GM12878 (cell line): ENCODE measurements at places on chromosomes 6 and 20.

DNA sequence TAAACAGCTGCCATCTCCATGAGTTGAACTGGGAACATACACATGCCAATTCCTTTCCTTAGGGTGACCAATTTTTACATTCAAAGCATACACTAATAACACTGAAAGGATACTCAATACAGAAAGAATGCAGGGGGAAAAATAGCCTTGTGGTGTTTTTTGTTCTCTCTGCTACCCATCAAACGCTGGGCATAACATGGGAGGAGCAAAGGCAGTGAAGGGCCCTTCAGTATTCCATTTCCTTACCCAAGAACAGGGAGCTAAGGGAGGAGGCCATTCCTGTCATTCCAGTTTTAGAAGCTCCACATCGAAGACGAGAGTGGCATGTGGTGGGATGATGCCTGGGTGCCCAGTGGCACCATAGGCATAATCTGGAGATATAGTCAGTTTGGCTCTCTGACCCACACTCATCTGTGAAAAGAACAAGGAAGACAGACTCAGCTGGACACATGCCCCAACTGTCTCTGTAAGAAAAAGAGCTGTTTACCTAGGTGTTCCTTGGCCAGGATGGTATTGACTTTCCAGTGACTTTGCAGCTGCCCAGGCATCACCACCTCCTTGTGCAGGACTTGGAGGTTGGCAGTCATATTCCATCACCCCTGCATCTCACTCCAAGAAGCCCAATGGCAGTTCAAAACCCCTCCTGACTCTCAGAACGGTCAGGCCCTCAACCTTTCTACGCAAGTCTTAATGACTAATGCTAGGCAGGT is 20.9 kb downstream of the FKBP1A start:
- no peak for DNase-seq

GRCh38 chr6:62371453-62372210 is 85.6 kb upstream of the KHDRBS2 start:
- DNase-seq, result no peak

- DNase-seq, result no peak
Measured at GRCh38 chr6:133568970-133569889, 319.7 kb upstream of the TCF21 start.

- no peak for DNase-seq
Measured at GRCh38 chr20:57265997-57266290, 497 bp downstream of the BMP7 start.

DNA sequence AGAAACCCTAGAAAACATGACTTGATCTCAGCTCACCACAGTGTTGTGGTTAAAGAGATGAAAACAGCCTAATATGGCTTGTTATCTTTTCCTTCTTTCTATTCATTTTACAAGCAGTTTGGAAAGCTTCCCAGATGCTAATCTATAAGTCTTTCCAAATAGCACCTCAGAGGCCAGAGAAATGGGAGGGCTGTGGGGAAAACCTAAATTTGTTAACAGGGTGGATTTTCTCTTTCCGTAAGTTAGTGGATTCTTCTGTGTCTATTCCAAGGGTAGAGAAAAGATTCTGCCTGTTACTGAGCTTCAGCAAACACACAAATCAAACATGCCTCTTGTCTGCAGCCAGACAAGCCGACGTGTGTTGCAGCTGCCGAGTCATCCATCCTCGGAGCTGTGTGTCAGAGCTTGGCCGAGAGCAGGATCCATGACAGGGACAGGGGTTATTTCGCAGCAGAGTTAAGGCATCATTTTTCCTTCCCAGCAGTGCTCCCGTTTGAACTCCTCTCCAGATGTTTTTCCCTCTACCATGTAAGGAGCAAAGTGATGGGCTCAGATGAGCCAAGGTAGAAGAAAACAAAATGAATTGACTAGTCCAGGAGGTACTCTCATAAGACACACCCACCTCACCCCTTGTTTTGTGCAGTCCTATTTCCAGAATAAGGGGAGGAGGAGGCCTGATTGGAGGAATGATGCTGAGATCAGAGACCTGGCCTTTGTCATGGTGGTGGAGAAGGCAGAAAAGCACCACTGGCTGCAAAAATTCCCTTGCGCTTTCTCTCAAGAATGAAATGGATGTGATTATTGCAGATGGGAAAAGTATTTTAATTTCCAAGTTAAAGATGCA is 560.0 kb downstream of the C6orf118 start:
- DNase-seq, result no peak

- no peak for DNase-seq
Measured at GRCh38 chr6:32845384-32845884, 1.6 kb upstream of the PSMB8 start.

- no peak for DNase-seq
Measured at GRCh38 chr20:17681726-17682102, 328 bp downstream of the RRBP1 start.
